Activated effector memory CD4-positive, alpha-beta T cell treated with Interleukin-2 at 50 U/mL for 16 hours (primary cell): ENCODE measurements at places on chromosomes 4 and X.
A peak's percentile ranks its signal among the peaks of the same experiment; 100 is the strongest.

GRCh38 chrX:130827648-130828047 is 75.4 kb downstream of the ENOX2 start:
- no peak for DNase-seq

DNA sequence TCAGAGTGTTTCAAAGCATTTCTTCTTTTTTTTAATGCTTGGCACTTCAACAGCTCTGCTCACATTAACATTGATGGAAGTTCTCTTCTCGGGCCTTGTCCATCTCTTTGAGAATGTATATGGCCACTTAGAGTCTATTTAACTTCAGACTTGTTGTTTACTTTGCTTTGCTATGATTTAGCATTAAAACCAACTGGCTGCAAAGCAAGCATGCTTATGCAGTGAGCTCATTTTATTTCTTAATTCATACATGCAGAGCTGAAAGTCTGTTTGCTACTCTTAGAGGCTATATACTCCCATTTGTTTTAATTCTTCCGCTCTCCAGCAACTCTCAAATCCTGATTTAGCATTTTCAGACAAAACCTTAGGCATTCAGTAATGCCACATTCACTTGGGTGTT is 107.6 kb upstream of the PACRGL start:
- DNase-seq = no peak

DNA sequence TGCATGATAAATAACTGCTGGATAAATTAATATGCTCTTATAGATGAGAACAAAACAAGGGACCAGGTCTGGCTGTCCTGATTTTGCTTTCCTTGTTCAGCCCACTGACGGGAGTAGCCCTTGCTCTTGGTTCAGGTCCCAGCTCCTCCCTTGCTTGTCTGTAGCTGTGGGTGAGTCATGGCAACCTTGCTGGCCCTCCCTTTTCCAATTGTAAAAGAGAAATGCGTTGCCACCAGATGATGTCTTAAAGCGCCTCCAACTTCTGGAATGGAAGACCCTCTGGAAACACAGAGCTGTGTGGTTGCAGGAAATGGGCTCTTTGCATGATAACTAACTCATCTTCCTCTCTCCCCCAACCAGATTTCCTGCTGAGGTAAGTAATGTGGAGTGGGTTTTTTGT is 171.4 kb downstream of the AASDH start:
- DNase-seq = no peak

DNA sequence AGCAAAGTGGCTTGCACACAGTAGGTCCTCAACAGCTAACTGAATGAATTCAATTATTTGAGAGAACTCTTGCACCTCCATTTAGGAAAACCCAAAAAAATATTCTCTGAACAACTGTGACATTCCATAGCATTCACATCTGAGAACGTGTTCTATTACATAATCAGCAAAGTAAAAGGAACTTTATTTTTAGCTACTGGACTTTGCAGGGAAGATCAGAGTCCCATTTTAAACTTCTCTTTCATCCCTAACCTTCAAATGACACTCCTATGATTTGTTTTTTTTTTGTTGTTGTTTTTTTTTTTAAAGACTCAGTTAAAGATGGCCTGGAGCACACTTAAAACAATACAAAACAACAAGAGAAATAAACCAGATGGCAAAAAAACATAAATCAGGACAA is 30.9 kb downstream of the RAI2 start:
- DNase-seq = no peak

GRCh38 chr4:67396008-67396407 is 149.3 kb downstream of the CENPC start:
- DNase-seq = no peak

DNA sequence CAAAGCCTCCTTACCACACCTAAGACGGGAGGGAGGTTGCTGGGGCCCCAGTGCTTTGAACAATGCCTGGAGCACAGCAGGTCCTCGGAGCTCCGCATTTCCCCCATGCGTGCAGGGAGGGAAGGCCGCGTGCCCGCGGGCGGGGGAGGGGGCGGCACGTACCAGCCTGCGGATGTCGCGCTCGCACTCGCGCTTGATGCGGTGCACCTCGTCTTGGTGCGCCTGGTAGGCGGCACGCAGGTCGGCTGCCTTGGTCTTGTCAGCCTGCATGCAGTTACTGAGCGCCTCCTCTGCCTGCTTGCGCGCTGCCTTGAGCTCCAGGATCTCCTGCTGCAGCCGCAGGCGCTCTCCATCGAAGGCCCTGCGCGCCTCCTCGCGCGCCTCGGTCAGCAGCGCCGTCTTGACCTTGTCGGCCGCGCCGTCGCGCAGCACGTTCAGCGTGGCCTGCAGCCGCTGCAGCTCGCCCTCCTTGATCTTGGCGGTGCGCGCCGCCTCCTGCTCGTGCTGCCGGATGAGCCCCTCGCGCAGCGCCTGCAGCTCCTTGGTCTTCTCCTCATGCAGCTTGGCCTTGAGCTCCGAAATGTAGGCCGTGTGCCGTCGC is 87.2 kb upstream of the C4orf50 start:
- no peak for DNase-seq

DNA sequence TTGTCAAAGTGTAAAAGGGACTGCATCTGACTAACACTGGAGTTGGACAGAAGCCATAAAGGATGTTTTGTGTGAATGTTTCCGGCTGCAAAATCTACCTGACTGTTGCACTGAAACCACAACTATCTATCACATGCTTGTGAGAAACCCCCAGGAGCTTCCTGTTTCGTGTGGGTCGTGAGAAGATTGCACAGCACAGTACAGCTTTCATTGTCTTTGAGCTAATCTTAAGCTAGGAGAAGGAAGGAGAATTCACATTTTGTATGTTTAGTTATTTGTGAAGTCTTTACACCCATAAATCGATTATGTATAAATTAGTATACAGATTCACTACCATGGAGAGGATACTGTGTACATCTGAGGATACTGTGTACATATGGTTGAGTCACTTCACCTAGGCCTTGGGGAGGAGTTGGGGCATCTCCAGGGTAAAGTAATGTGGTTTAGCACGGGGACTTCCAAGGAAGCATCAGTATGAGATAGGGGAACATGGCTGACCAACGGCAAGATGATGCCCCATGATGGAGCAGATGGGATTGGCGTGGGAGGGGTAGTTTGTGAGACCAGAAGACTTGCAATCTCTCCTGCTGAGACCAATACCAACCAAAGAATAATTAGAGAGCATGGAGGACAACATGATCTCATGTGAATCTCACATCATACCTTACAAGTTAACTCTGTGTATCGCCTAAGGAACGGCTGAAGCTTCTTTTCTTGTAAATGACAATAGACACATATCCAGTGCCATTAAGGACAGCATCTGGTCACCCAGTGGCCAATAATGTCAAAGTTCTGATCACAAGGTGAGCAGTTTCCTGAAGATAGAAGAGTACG is 43.1 kb upstream of the FAM9C start:
- DNase-seq = no peak

- DNase-seq = peak; percentile 65
Measured at GRCh38 chrX:103464774-103465117, 54.5 kb downstream of the RAB40A start.

- peak; percentile 38 for DNase-seq
Measured at GRCh38 chr4:13656569-13657405, 29.3 kb upstream of the BOD1L1 start.

GRCh38 chrX:53288189-53288588 is 6.8 kb upstream of the IQSEC2 start:
- no peak for DNase-seq

DNA sequence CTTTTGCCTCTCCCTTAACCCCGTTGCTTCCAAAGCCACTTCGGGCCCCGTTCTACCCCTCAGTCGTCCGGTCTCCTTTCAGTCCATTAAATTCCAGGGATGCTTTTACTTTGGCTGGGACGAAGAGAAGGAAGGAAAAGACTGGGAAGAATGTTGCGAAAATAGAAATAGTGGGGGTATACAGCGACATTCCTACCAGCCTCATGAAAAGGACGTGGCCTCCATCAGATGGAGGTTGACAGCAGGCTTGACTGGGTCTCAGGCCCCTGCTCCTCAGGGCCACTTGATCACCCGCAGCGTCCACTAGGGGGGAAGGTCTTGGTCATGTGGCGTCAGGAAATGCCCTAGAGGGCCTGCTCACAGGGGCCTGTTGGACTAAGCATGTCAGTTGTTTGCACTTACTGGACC is 657 bp upstream of the ANKRD50 start:
- no peak for DNase-seq

- no peak for DNase-seq
Measured at GRCh38 chrX:47390780-47391179, 20.4 kb downstream of the ZNF157 start.

DNA sequence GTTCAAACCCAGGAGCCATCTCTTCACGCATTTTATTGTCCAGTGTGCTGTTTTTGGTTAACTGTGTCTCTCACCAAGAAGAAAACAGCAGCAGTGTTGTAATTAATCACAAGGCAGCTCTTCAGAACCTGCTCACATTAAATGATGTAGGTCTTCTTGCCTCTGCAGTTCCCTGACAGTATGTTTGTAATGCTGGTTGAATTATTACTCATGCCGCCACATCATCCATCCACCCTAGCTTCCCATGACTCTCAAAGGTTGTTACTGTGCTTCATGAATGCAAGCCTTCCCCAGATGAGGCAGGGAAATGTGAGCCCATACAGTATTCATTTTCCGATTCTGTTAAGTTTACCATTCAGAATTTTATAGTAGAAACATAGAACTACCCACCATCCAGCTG is 17.4 kb downstream of the TLR10 start:
- no peak for DNase-seq

- no peak for DNase-seq
Measured at GRCh38 chr4:47368211-47368610, 95.3 kb downstream of the COMMD8 start.

DNA sequence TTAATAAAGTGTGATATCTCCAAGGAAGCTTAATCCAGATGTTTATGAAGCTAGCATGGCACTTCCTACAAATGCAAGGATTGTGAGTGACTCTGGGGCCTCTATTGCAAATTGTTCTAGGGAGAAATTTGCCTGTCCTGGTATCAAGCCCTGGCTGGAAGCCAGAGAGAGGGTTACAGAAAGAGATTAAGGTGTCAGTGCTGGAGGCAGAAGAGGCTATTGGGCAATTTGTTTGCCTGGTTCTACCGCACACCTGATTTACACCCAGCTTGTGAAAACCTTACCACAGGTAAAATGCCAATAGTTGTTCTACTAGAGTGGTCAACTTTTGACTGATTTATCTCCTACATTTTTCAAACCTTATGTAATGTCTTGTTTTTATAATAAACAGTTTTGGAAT is 186.7 kb upstream of the FAT1 start:
- no peak for DNase-seq

- no peak for DNase-seq
Measured at GRCh38 chrX:77422891-77423648, 24.1 kb upstream of the FGF16 start.

DNA sequence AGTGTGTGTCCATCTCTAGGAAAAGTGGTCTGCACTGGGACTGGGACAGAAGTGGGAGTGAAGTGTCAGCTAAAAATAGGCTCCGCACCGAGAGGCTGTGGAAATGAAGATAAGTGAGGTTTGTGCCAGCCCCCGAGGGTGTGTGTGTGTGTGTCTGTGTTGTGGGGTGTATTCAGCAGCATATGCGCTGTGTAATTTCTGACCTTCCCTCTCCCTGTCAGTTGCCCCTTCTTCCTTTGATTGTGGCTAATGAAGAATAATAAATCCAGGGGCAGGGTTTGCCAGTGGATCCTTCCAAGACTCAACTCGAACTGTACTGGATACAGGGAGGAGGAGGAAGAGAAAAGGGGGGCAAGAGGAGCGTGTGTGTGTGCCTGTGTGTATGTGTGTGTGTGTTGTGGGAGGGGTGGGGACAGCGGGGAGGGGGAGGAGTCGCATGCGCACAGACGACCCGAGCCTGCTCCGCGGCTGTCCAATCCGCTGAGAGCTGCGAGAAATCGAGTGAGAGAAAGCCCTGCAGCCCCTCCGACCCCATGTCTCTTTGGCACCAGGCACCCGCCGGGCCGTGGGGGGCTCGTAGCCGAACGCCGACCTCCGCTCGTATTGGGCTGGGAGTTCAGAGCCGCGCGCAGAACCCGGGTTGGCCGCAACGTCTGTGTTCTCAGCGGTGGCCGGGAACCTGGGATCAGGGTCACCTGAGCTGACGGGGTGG is 916 bp upstream of the POU4F2 start:
- DNase-seq = no peak

GRCh38 chr4:52991472-52991871 is 129.4 kb downstream of the RASL11B start:
- no peak for DNase-seq

- DNase-seq = no peak
Measured at GRCh38 chr4:141081921-141082395, 51.3 kb downstream of the RNF150 start.

DNA sequence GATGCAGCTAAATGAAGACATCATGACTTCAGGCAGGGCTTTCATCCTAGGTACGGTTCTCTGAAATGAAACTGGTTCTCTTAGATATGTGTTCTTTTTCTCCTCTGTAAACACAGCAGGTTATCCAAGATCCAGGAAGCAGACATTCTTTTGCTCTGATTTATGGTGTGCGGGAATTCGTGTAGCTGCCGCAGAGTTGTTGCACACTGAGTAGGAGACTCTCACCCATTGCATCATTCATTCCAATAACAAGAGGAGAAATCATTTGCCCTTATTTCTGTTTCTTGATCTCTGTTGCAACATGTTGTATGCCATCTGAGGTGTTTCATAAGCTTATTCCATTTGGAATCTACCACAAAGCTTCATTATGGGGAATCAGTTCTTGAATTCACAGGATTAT is 133.6 kb upstream of the VCX2 start:
- DNase-seq = no peak

GRCh38 chr4:183136855-183137254 is 37.8 kb downstream of the WWC2 start:
- DNase-seq = no peak

DNA sequence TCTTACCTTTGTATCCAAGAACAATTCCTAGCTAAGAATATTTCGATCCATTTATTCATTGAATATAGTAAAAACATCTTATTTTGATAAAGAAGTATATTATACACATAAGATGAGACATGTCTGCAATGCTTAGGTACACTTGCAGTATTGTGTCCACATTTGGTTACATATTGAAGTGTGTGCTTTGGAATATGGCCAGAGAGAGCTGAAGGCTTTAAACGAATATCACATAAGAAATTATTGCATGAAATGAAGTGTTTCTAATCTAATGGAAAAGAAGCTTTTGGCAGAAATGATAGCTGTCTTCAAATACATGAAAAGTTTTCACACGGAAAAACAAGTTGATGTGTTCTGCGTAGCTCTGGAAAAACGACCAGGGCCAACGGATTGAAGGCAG is 516.1 kb upstream of the ZFP42 start:
- no peak for DNase-seq
